ENCODE measurements at places on chromosomes 11 and 22. TPM values are rescaled to one million over a fixed set of nuclear protein-coding genes. Genes with fewer than 3 reads are reported as not detected.

Gene KCTD14
- total RNA-seq, result 0.56 TPM

Gene GGTLC2
- total RNA-seq, result not detected

Gene ARHGEF17
- 42.0 TPM for total RNA-seq

Gene OR51G2
- not detected for total RNA-seq

Gene RFPL3
- not detected for total RNA-seq

Gene DEPDC5
- 8.2 TPM for total RNA-seq

Gene CFL1
- 677 TPM for total RNA-seq

Gene C11orf52
- 1.4 TPM for total RNA-seq

Gene PIH1D2
- total RNA-seq, result 1.9 TPM

Gene HSPB2
- 0.28 TPM for total RNA-seq

Gene MN1
- total RNA-seq, result 3.1 TPM

Gene CRYBB1
- not detected for total RNA-seq

Gene GALR3
- total RNA-seq, result not detected

Gene COA4
- total RNA-seq, result 107 TPM

Gene ENTHD1
- total RNA-seq, result under 0.01 TPM

Gene ARCN1
- 159 TPM for total RNA-seq

Gene SHISA8
- not detected for total RNA-seq

Gene IL17REL
- not detected for total RNA-seq

Gene MPZL2
- total RNA-seq, result 1.1 TPM

Gene BIRC3
- total RNA-seq, result 1.3 TPM

Gene GDPD4
- not detected for total RNA-seq

Gene CCND1
- total RNA-seq, result 1,108 TPM
